ENCODE measurements at places on chromosomes 1 and 21.

DNA sequence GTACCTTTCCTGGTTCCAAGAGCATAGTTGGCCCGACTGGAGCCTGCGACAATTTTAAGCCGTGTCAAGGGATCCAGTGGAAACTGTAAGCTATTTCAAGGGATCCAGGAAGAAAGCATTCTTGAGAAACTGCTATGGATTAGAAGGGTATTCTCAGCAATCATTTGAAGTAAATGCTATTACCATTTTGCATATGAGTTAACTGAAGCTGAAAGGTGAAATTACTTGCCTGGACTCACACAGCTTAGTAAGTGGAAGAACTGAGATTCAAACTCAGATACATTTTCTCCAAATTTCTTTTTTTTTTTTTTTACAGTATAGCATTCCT is 589 bp downstream of the ZNF684 start:
- no peak for DNase-seq

GRCh38 chr1:200887772-200888348 is 6.8 kb upstream of the INAVA start:
- DNase-seq: no peak

DNA sequence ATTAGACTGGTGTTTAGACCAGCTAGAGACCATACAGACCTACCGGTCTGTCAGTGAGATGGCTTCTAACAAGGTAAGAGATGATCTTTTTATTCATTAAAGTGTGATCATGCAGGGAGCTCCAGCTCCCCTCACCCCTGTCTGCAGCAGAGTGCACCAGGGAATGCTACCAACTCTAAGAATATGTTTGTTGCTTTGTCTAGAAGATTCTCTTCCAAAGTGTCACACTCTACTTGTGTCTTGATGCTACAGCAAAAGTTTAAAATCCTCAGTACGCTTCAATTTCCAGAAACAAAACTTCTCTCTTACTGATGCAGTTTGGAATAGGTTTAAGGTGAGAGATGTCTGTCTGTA is 201.4 kb upstream of the SGIP1 start:
- no peak for DNase-seq

GRCh38 chr1:48552420-48552819 is 80.4 kb upstream of the SPATA6 start:
- DNase-seq: no peak

DNA sequence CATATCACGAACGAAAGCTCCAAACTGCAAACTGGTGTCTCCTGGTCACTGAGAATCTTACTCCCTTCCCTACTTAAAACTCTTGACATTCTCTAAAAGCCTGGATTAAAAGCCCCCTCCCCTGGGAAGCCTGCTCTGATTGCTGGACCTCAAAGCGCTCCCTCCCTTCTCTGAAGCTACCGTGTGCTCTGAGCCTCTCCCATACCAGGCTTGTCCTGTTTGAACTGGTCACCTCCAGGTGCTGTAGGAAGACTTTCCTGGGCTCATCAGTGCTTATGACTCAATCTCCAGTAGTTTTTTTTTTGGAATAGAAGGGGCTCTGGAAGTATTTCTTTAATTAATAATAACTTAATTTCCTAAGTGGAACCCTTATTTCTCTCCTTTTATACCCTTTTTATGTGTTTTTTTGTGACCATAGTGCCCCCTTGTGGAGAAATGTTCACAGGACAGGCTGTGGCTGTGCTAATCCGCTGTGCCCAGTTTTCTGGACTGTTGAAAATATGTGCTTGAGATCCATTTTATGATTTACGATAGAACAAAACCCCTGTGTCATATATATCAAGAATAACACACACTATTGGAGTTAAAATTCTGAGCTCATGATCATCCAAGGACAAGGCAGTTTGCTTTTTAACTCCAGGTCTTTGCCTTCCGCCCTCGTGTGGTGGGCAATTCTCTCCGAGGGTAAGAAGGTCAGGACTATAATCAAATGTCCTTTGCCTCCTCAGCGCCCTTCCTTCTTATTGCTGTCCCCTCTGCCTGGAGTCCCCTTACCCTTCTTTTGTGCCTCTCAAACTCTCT is 16.9 kb downstream of the MTARC1 start:
- DNase-seq: no peak

All from GM04504 (cell line).